ENCODE measurements at places on chromosomes 13 and 19.

- no peak for DNase-seq
Measured at GRCh38 chr13:87128036-87128435, 543.1 kb upstream of the SLITRK5 start.

GRCh38 chr13:37685206-37685605 is 86.6 kb upstream of the POSTN start:
- no peak for DNase-seq

DNA sequence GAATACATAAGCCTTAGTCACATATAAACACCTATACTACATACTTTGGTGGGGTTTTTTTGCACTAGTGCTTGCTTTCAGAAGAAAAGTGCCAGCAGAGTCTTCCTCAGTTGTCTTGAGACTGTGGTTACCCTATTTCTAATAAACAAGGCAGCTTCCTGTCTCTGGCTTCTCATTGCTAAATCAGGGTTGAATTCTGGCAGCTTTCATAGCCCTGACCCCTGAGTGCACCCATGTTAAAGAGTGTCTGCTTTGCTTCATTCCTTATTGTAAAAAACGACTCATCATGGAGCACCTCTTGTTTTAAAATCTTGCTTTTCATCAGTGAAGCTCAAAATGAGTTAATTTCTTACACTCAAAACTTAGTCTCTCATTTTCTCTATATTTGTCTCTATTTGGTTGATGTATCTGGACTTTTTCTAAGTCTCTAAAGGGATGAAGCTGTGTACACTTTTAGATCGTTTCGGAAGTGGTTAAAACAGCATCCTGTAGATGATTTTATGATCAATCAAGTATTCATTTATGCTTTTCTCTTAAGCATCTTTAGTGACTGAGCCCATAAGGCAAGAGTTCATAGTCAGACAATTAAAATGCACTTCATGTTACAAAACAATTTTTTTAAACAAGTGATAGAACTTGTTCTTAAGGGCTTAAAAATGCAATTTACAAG is 72.1 kb downstream of the KLF12 start:
- no peak for DNase-seq

- peak; percentile 83 for DNase-seq
Measured at GRCh38 chr19:18291590-18292461, 10.4 kb upstream of the JUND start.

- DNase-seq = no peak
Measured at GRCh38 chr13:43647471-43647870, 139.3 kb downstream of the ENOX1 start.

DNA sequence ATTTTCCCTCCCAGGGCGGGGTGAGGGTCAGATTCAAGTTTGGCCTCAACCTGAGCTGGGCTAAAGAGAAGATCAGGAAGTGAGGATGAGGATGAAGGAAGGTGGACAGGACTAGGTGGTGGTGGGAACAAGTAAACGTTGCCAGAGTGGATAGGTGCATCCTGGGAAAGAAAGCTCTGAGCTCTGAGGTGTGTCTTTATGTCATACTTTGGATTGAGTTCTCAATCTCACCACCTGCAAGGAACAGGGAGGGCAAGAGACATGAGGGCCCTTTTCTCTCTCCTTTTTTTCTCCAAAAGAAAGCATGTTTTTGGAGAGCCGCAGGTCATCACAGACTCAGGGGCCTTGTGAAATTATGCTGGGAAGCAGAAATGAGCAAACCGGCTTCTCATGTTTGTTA is 38.2 kb upstream of the IGFL1 start:
- no peak for DNase-seq

DNA sequence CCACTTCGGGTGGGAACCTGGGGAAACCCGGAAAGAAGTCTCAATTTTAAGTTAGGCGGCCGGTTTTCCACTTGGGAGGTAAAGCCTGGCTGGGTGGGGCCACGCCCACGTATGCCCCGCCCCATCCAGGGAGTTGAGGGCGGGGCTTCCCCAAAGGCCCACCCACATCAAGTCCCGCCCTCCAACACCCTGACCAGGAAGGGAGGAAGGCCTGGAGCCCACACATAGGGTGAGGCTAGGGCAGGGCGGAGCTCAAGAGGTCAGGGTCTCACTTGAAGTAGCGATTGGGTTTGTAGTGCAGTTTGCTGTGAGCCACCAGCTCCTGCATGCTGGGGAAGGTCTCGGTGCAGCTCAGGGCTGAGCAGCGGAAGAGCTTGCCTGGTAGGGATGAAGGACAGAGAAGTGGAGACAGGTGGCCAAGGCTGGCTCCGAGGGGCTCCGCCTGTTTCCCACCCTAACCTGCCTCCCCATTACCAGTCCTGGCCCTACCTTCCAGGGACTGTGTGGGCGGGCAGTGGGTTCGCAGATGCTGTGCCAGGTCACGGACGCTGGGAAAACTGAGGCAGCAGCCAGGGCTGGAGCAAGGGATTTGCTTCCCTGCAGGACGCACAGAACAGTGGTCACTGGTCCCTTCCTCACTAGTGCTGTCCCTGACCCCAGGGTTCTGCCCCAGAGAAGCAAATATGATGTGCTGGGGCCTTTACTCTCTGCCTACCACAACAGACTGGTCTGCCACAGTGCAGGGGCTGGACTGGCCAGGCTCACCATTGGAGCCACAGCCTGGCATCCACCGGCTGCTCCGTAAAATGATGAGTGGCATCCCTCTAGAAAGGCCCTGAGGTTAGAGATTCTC is 1.6 kb downstream of the ZNF414 start:
- no peak for DNase-seq

GRCh38 chr19:23095418-23095817 is 21.4 kb upstream of the ZNF730 start:
- DNase-seq = no peak

DNA sequence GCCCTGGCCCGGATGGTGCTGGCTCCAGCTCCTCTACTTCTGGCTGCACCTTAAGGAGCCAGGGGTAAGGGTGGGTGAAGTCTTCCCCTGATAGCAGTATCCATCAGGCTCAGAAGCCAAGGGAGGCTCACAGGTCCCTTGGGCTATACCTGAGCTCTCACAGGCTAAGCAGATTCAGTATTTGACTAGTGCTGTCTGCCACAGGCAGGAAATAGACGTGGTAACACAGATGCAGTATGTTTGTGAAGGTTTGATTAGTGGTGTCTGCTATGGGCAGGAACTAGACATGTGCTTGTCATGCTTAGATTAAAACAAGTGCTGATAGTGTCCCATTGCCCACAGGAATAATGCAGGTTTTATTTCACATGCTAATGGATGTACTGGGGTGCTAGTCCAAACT is 4.0 kb downstream of the SYT5 start:
- DNase-seq = no peak

- no peak for DNase-seq
Measured at GRCh38 chr13:44270150-44270549, 103.5 kb upstream of the SERP2 start.

DNA sequence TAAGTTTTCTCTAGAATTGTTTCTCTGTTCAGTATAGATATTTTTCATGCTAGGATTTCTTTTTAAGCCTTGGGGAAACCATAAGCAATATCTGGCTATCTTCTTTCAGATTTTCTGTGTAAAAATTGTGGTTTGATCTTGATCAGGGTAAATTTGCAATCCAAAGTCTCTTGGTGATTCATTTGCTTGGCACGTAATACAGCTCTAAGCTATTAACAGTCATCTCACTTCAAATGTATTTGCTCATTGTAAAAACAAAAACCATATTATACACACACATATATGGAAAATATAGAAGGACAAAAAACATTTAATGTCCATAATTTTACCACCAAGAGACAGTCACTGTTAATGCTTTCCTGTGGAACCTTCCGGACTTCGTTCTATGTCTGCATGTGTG is 191.0 kb downstream of the SHISA2 start:
- no peak for DNase-seq

GRCh38 chr13:22090106-22090505 is 419.2 kb downstream of the FGF9 start:
- DNase-seq = no peak

DNA sequence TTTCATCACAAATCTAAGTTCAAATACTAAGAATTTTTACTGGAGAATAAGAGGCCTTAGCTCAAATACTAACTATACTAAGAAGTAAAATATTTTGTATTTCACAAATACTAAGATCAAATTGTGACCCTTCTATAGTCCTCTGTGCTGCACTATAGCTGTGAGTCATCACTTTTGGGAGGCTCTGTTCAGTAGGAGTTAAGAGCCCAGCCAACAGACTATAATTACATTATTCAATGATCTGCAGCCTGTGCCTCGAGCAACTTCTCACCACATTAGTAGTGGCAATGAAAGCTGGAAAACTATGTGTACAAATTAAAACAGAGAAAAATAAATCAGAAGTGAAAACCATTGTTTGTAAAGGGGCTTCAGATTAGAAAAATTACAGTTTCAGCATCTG is 147.3 kb upstream of the GPC6 start:
- no peak for DNase-seq

GRCh38 chr19:3234800-3235199 is 10.3 kb downstream of the CELF5 start:
- no peak for DNase-seq

GRCh38 chr19:33358408-33358807 is 15.1 kb upstream of the CEBPG start:
- no peak for DNase-seq

DNA sequence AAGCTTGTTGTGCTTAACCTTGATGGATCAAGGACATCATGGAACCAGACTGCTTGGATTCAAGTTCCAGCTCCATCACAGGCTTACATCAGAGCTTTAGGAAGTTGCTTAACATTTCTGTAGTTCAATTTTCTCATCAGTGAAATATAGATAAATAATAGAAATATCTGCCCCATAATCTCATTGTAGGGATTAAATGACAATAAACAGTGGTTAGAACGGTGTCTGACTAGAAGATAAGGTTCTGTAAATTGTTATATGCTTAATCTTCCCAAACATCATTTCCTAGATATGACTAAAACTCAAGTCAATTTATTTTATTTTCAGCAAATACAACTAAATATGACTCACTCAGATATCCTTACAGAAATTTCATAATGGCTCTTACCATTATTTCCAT is 83.5 kb downstream of the SLITRK1 start:
- DNase-seq = no peak

- DNase-seq = no peak
Measured at GRCh38 chr13:110359840-110360301, 52.8 kb downstream of the COL4A2 start.

DNA sequence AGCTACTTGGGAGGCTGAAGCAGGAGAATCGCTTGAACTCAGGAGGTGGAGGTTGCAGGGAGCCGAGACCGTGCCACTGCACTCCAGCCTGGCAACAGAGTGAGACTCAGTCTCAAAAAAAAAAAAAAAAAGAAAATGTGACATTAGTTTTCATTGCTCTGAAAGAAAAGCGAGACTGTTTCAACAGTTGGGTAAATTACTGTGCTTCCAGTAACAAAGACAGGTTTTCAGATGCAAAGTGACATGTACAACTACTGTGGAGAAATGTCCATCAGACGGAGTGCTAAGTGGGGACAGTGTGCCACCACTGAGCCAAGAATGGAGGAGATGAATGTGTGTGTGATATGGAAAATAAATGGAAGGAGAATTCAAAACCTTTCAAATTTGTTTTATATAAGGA is 24.2 kb upstream of the SLC15A1 start:
- DNase-seq = no peak

GRCh38 chr13:45851956-45852355 is 403 bp upstream of the SIAH3 start:
- DNase-seq = no peak

DNA sequence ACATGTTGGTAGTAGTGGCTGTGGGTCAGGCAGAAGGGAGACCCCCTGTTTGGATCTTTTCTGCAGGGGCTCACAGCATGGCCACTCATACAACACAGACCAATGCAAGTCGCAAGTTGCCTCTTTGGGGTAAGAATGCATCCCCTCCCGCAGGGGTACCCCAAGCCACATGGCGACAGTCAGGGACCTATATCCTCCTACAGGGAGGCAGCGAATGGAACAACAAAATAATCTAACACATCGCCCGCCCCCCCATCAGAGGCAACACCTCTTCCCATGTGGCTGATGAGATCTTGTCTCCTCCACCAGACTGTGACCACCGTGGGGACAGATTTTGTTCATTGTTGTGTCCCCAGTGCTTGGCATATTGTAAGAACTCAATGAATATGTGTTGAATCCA is 40.7 kb upstream of the PNMA8B start:
- no peak for DNase-seq

GRCh38 chr13:59111751-59112171 is 1052.0 kb downstream of the DIAPH3 start:
- no peak for DNase-seq

DNA sequence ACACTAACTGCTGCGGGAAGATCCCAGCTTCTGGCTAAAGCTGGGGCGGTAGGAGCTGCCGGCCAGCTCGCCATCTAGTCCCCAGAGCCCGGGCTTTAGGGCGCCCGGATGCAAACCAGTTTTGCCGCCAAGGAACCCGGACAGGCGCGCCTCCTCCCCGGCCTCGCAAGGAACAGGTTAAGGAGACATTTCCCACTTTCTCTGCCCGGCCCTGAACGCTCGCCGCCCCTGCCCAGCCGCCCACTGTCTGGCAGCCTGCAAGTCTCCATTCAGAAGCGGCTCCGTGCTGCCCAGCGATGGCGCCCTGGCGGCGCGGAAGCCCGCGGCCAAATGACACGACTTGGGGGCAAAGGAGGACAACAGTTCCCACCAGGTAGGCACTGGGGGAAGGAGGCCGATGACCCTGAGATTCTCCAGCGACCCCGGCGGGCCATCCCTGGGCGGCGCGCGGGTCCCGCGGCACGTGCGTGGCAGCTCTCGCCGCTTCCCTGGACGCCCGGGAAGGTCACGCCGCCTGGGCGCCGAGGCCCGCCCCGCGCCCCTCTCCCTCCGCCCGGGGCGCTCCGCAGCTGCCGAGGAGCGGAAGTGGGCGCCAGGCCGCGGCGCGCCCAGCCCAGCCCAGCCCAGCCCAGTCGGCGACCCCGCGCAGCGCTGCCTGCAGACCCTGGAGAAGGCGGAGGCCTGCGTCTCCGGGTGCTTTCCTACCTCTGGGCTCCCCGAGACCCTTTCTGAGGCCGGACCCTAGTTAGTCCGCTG is 42.2 kb upstream of the HNRNPA1L2 start:
- DNase-seq = no peak

DNA sequence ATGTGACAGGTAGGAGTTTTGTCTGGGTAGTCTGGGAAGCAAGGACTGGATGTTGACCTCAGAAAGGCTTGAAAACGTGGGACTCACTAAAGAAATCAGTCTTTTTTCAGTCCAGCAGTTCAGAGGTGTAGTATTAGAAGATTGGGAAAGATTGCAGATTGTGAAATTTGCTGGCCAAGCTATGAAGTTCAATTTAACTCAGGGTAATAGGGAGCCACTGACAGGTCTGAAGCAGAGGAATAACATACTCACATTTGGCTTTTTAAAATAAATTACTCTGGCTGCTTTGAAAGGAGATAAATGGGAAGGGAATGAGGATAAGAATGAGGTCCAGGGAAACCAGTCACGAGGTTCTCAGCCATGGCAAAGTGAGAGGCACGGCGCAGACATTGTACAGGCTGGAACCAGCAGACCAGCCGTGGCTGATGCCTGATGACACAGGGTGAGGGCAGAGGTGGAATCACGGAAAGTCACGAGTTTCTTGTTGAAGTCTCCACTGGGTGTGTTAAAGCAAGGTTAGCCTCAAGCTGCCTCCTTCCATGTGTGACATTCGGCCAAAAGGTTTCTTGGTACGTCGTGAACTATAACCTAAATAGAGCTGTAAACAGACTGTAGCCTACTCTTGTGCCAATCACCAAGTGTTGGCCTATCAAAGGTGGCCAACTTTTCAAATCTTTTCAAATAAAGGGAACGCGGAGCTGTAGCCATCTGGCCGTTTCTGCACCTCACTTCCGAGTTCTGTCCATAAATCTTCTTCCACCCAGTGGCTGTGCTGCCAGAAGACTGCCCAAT is 377.6 kb downstream of the IRS2 start:
- DNase-seq = no peak

- no peak for DNase-seq
Measured at GRCh38 chr19:38745316-38745715, 1.0 kb upstream of the CAPN12 start.

- DNase-seq = no peak
Measured at GRCh38 chr19:1376415-1376805, 7.3 kb upstream of the NDUFS7 start.

All from GM18507 (cell line).